ENCODE measurements at places on chromosomes 11 and 22.

DNA sequence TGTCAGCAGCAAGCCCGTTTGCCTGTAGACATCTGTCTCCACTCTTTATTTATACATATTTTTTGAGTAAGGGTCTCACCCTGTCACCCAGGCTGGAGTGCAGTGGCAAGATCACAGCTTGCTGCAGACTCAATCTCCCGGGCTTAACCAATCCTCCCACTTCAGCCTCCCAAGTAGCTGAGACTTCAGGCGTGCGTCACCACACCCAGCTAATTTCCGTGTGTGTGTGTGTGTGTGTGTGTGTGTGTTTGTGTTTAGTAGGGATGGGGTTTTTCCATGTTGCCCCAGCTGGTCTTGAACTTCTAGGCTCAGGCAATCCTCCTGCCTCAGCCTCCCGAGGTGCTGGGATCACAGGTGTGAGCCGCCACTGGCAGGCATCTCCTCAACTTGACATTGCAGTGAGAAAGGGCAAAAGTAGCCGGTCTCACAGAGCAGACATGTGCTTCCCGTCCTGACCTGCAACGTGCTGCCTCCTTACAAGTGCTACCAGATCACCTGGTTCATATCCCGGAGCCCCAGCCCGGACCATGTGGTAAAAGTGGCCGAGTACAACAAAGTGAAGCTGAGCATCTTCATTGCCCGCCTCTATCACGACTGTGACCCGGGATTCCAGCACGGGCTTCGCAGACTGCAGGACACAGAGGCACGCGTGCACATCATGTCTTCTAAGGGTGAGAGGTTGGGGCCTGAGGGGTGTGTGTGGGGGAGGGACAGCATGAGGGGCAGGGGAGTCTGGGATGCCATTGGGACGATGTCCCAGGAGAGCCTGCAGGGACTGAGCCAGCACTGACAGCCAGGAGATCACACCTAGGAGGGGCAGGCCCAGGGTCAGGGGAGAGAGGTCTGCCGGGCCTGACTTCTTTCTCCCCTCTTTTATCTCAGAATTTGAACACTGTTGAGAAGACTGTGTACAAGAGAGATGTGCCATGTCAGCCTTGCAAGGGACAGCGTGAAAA is 5.6 kb upstream of the APOBEC3H start:
- no peak for DNase-seq

- no peak for DNase-seq
Measured at GRCh38 chr11:123209591-123209990, 14.5 kb upstream of the CLMP start.

GRCh38 chr11:102712137-102712536 is 6.6 kb upstream of the MMP27 start:
- no peak for DNase-seq

DNA sequence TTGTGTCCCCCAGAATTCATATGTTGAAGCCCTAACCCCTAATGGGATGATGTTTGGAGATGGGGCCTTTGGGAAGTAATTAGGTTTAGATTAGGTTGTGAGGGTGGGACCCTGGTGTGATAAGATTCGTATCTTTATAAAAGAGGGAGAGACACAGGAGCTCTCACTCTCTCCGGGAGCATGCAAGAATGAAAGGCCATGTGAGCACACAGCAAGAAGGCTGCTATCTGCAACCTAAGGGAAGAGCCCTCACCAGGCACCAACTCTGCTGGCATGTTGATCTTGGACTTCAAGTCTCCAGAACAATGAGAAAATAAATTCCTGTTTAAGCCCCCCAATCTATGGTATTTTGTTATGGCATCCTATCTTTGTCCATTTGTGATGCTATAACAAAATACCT is 97.3 kb downstream of the ELP4 start:
- no peak for DNase-seq

- no peak for DNase-seq
Measured at GRCh38 chr11:103794262-103794661, 242.2 kb upstream of the DDI1 start.

GRCh38 chr11:57399221-57399620 is 8.8 kb upstream of the PRG2 start:
- DNase-seq = no peak

- DNase-seq = no peak
Measured at GRCh38 chr11:10400856-10401255, 54.2 kb upstream of the AMPD3 start.

All from HFF-Myc (cell line).